AG04450 (cell line): ENCODE measurements at places on chromosomes 2 and 18.

- no peak for DNase-seq
Observed at GRCh38 chr2:108363024-108363907, 14.5 kb upstream of the SULT1C4 start.

- DNase-seq, result no peak
Observed at GRCh38 chr2:212156088-212156487, 382.5 kb downstream of the ERBB4 start.

GRCh38 chr2:2655453-2656114 lies 324.5 kb upstream of the MYT1L start:
- no peak for DNase-seq

DNA sequence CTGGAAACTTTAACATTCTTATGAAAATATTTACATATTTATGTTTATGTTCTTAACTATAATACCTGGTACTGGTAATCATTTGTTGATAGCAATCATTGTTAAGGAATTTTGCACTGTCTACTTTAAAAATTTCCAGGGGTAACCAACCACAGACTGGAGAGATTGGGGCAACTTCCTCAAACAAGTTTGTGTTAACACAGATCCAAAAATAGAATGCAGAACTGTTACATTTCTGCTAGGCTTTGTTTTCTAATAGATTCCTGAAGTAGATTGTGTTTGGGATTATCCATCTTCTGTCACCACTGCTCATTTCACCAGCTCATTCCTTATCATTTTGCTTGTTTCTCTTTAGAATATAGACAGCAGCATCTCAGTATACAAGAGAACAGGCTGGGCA lies 23.7 kb downstream of the RNF125 start:
- no peak for DNase-seq

- DNase-seq, result no peak
Observed at GRCh38 chr18:74995419-74995736, 213.6 kb downstream of the PTGR3 start.

DNA sequence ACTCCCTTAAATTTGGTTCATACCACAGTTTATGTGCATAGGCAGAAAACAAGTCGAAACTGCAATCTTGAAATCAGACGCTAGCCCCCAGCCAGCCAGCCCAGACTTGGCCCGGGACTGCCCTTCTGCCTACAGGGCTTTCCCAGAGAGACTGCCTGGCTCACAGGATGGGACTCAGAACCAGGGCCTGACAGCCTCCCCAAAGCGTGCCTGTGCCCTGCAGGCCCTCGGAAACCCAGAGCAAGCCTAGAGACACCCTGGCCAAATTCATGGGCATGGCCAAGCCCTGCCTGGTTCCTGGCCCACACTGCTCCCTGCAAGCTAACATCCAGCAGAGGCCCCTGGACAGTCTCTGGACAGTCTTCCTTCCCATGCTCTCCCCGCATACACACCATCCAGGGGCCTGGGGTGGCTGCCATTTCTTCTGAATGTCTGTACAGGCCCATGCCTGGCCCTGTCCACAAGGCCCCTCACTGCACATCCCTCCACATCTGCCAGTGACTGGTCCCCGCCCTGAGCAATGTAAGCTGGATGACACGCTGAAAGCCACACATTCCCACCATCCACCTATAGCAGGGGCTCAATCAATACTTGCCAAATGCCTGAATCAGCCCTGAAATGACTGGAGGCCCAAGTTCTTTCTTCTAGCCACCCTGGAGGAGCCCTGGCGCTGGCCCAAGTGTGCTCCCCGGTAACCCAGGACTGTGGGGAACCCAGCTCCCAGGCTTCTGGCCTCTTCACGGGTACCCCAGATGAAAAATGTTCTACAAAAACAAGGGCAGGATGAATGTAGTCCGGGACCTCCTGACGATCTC lies 73.1 kb downstream of the HDAC4 start:
- DNase-seq, result no peak

DNA sequence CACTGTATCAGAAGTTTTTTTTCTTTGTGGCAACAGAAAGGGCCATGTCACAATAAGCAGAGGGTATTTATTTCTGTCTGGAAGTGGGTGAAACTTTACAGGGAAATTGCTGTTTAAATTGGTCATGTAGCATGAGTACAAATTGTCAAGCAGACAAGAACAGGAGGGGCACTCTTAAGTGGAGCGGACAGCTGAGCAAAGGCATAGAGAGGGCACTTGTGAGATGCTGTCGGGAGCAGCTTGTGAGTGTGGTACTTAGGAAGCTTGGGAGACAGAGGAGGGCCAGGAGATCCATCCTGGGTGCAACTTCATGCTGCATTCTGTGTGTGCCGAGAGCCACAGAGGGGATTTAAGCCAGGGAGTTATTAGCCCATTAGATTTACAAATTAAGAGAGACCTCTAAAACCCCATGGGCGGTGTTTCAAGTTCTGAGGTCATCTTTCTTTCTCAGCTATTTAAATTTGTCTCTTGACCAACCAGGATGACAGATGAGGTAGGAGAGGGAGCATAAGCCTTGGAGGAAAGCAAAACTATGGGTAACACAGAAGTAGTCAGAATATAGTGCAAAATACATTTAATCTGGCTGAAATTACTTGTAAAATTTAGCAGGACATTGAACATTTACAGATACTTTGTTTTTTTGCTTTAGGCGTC lies 30.4 kb downstream of the INPP4A start:
- DNase-seq, result no peak

DNA sequence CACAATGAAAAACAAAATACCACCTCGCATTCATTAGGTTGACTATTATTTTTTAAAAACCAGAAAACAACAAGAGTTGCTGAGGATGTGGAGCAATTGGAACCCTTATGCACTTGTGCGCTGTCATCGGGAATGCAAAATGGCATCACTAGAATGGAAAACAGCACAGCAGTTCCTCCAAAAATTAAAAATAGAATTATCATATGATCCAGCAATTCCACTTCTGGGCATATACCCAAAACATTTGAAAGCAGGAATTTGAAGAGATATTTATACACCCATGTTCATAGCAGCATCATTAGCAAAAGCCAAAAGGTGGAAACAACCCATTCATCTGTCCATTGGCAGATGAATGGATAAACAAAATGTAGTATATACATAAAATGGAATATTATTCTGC lies 11.9 kb upstream of the NMUR1 start:
- no peak for DNase-seq

- no peak for DNase-seq
Observed at GRCh38 chr2:8421658-8422449, 260.0 kb upstream of the ID2 start.

GRCh38 chr2:10909050-10909995 lies 2.4 kb upstream of the KCNF1 start:
- no peak for DNase-seq

GRCh38 chr18:48882379-48882778 lies 68.4 kb downstream of the SMAD7 start:
- no peak for DNase-seq

DNA sequence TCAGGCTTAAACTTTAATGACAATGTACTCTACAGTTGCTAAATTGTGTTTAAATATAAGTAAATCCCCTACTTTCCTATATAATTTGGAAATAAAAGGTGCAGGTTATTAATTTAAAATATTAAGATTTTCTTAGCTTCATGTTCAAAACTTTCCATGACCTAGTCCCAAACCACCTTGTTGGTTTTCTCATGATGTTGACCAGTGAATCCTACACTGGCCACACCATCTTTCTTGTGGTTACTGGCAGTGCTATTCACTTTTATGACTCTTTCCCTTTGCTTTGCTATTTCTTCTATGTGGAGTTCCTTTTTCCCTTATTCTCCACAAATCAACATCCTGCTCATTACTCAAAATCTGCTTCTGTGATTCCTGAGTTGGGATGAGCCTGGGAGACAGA lies 138.6 kb upstream of the NDUFV2 start:
- DNase-seq, result no peak

GRCh38 chr18:39380186-39380725 lies 1814.7 kb upstream of the CELF4 start:
- no peak for DNase-seq

- no peak for DNase-seq
Observed at GRCh38 chr18:70414315-70414900, 125.6 kb downstream of the SOCS6 start.

DNA sequence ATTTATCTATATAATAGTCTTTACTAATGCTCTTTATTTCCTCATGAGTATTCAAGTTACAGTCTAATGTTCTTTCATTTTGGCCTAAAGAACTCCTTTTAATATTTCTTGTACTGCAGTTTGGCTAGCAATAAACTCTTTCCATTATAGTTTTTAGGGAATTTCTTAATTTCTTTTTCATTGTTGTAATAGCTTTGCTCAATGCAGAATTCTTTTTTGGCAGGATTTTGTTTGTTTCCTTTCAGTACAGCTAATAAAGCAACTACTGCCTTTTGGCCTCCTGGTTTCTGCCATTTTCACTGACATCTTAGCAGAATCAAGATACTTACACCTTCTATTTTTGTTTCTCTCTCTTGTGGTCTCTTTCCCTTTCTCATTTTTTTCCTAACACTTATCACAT lies 390.4 kb upstream of the RGPD4 start:
- no peak for DNase-seq

DNA sequence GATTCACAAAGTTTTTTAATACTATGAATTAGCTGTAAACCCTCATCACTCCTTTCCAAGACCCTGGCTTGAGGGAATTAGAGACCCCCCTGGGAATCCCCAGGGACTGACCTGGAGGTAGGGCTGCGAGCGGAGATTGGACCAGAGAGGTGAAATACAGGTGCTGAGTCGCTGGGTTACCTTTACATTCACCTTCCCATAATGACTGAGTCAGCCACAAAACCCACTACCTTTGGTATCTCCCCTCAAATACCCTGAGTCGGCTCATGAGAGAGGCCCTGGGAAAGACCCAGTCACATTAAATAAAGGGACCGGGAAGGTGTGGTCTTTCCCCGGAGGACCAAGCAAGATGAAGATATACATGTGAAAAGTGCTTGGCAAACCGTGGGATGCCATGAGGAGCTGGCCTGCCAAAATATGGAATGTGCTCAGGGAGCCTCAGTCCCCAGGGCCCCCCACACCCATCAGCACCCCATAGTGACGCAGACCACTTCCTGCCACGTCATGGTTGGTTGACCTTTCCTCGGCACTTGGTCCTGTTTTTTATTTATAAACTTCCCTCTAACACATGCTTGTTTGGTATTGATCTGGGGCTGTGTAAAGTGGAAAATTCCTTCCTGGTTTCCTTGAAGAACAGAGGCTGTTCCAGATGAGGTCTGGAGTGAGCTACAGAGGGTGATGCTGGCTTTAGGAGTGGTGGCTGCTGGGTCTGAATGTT lies 51.4 kb downstream of the IL1RL2 start:
- DNase-seq, result no peak

- DNase-seq, result no peak
Observed at GRCh38 chr2:172323861-172324597, 103.4 kb upstream of the ITGA6 start.

DNA sequence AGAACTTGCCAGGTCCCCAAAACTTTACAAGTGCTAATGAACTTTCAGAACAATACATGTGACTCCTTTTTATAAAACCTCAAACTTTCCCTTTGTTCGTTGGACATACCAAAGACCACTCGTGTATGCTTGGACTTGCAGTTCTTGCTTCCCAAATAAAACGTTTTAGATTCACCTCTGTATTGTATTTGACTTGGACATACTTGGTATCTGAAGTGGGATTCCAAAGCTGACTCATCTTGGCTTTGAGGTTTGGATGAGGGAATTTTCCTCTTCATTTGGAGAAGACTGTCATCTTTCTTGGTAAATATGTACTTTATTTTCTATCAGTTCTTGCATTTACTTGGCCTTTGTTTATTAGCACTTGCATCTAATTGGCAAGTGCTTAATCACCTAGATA lies 8.0 kb upstream of the CYB5A start:
- no peak for DNase-seq

DNA sequence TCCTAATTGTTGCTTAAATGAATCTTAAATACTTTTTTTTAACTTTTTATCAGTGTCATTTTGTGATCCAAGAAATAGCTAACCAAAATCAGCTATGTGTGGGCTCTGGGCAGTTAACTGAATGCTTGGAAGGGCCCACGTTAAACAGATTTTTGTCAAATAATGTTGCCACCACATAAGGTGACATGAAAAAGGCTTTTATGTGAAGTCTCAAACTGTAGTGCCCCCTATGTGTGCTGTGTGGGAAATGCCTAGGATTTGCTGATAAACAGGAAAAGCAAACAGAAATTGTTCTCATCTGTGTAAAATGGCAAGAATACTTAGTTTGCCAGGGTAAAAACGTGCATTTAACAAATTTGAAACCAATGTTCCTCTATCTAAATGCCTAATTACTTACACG lies 242.2 kb downstream of the ZNF516 start:
- DNase-seq, result no peak

GRCh38 chr18:68429841-68430240 lies 285.1 kb downstream of the TMX3 start:
- DNase-seq, result no peak
